ENCODE measurements at places on chromosomes 2 and 18. TPM values are rescaled to one million over a fixed set of nuclear protein-coding genes. Genes with fewer than 3 reads are reported as not detected.

Gene REG1B
- total RNA-seq, result not detected

Gene ADGRF3
- 0.11 TPM for total RNA-seq

Gene TRIM54
- total RNA-seq, result 157 TPM

Gene PRR30
- not detected for total RNA-seq

Gene SERPINB3
- total RNA-seq, result not detected

Gene GALNT13
- total RNA-seq, result 4.1 TPM

Gene SLC11A1
- 19.5 TPM for total RNA-seq

Gene TRIM43
- total RNA-seq, result not detected

Gene ACMSD
- total RNA-seq, result not detected

Gene PROKR1
- not detected for total RNA-seq

Gene SCYGR6
- not detected for total RNA-seq

Gene BOLL
- total RNA-seq, result not detected

Gene MYOM1
- 337 TPM for total RNA-seq

Gene RGPD3
- 0.09 TPM for total RNA-seq

Gene DNER
- 19.9 TPM for total RNA-seq

Gene CAPN14
- total RNA-seq, result 0.11 TPM

Gene NT5C1B
- not detected for total RNA-seq

Gene CENPA
- 0.91 TPM for total RNA-seq

Gene NFATC1
- total RNA-seq, result 25.3 TPM

Gene KLHL29
- 2.2 TPM for total RNA-seq

Gene CROCC2
- total RNA-seq, result not detected

Gene DCDC2C
- total RNA-seq, result not detected

Gene INPP5D
- total RNA-seq, result 6.9 TPM

Gene ST6GAL2
- total RNA-seq, result 0.64 TPM

Gene SERPINB4
- not detected for total RNA-seq

Gene PID1
- 17.2 TPM for total RNA-seq

Gene CDCA7
- 0.31 TPM for total RNA-seq

Gene TEKT4
- not detected for total RNA-seq

Gene RNU2-63P
- 5.2 TPM for total RNA-seq

Gene SEMA4C
- 23.5 TPM for total RNA-seq

Gene PLGLB1
- total RNA-seq, result 0.95 TPM

Gene TMEM198
- total RNA-seq, result 3.0 TPM

Gene DUSP2
- total RNA-seq, result 1.2 TPM

Gene GPC1
- 107 TPM for total RNA-seq
